ENCODE measurements at places on chromosomes 1 and 21.

DNA sequence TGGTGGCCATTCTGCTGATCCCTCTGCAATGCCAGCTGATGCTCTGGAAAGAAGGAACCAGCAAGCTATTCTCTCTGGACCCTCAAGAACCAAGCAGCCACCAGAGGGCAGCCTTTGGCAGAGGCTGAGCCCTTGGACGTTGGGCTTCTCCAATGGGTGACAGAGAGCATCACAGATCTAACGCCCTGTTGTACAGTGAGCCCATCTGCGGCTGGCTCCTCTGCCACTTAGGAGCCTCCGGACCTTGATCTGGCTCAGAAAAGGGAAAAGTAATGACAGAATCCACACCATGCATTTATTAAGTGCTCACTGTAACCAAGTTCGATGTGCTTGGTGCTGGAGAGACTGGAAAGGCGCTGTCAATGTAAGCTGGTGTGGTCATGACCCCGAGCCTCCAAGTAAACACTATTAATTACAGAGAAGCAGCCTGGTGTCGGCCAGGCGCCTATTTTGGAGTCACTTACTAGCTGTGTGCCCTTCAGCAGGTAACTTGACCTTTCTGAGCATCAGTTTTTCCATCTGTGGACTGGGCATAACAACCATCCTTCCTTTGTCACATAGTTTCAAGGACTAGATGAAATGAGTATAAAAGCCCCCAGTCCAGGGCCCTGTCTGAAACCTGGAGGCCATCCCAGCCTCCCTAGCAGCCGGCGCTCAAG lies 34.9 kb downstream of the ECE1 start:
- DNase-seq = peak; percentile 88

DNA sequence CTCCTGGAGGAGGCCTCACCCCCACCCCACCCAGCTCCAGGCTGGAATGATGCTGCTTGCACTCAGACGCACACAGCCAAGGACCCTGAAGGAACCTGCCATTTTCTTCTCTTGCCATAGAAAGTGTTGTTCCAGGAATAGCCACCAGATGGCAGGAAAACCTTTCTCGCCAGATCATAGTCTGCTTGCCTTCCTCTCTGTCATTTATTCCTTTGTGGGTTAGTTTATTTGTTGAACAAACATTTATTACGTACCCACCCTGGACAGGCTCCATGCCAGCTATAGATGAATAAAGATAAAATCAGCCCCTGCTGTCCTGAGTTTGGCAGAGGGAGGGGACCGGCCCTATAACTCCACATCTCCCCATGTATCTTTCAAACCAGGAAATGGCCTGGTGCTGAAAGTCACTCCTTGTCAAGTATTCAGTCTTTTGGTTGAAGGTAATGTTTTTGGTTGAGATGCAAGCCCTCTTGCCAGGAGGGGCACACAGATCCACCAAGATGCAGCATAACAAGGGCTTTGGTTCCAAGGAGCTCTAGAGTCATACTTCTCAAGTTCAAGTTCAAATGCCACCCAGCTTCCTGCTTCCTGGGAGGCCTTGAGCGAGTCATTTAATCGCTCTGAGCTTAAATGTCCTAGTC lies 7.0 kb upstream of the KCNC4 start:
- peak; percentile 77 for DNase-seq

DNA sequence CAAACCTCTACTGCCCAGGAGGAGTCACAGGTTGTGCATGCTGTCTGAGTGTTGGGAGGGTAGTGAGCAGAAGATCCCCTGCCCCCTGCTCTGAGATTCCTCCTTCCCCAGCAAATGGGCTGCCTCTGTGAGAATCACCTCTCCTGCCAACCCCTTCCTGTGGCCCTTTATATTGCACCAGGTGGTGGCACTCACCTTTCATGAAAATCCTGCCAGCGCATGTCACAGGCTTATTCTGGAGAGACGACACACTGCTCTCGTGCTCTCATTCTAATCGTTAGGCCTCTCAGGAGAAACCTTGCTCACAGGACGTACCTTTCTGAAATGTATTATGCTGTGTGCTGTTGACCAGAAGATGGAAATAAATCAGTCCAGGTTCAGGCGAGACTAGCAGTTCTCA lies 113.7 kb downstream of the RGL1 start:
- no peak for DNase-seq

DNA sequence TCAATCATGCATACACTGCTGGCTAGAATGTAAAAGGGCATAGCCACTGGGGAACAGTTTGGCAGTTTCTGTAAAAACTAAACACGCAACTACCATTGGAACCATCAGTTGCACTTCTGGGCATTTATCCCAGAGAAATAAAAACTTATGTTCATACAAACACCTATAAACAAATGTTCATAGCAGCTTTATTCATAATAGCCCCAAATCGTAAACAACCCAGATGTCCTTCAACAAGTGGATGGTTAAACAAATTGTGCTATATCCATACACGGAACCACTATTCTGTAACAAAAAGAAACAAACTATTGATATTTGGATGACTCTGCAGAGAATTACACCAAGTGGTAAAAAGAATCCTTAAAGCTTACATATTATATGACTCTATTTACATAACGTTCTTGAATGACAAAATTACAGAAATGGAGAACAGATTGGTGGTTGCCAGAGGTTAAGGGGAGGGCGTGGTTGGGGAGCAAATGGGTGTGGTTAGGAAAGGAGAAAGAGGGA lies 22.8 kb downstream of the LACTBL1 start:
- no peak for DNase-seq

DNA sequence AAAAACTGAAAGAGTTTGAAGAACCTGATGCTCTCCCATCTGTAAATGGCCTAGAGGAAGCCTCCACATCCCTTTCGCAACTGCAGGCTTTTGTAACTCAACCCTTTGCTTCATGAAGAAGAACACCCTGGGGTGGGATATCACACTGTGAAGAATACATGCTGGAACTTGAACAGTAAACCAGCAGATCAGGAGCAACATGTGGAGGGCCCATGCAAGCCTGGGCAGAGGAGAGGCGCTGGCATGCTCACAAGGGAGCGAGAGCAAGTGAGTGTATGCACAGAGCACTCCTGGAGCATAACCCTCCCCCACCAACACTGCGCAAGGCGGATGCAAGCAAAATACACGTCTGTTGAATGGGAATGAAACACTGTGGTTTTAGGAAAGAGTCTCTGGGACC lies 24.6 kb upstream of the SPAG17 start:
- no peak for DNase-seq

DNA sequence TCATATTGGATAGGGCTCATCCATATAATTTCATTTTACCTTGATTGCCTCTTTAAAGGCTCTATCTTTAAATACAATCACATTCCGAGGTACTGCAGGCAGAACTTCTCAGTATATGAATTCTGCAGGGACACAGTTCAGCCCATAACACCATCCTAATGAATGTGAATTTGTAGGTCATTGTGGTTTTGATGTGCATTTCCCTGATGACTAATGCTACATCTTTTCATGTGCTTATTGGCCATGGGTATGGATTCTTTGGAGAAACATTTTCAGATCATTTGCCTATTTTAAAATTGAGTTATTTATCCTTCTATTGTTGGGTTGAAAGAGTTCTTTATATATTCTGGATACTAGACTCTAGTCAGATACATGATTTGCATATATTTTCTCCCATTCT lies 9.6 kb upstream of the RPS6KC1 start:
- DNase-seq = peak; percentile 44

- DNase-seq = peak; percentile 90
Observed at GRCh38 chr1:235417086-235417697, 50.0 kb downstream of the TBCE start.

GRCh38 chr1:67684526-67685066 lies 405 bp upstream of the GADD45A start:
- DNase-seq = no peak

- no peak for DNase-seq
Observed at GRCh38 chr1:28037946-28038345, 50.5 kb downstream of the EYA3 start.

DNA sequence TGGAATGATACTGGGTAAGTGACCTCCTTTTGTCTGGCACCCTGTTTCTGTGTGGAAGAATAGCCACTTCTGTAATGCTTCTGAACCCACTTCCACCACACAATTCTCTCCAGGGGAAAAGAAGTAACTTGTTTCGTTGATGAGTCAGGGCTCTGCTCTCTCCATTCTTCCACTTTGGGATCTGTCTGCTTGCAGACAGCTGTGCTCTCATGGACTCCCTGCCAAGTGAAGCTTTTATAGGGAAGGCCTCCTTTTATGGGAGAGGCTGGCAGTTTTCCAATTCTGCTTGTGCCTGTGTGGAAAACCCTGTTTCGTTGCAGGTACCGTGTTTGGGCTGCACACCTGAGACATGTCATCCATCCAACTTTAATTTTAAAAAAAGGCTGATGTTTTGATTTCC lies 130.7 kb downstream of the GIPC2 start:
- DNase-seq = peak; percentile 85

GRCh38 chr1:151994956-151995355 lies 1.3 kb upstream of the S100A10 start:
- peak; percentile 99 for DNase-seq

DNA sequence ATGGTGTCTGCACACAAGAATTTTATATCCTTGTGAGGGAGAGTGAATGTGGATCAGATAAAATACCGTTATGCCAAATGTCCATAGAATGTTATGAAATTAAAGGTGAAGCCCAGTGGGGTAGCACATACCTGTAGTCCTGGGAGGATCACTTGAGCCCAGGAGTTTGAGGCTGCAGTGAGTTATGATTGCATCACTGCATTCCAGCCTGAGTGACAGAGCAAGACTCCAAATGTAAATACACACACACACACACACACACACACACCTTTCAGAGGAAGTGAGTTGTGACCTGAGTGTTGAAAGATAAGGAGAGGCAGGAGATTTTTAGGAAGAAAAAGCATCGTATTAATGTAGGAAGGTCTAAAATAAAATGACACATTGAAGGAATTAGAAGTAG lies 28.1 kb upstream of the ZYG11A start:
- peak; percentile 25 for DNase-seq

GRCh38 chr21:35905096-35905962 lies 155.0 kb downstream of the SETD4 start:
- peak; percentile 34 for DNase-seq

DNA sequence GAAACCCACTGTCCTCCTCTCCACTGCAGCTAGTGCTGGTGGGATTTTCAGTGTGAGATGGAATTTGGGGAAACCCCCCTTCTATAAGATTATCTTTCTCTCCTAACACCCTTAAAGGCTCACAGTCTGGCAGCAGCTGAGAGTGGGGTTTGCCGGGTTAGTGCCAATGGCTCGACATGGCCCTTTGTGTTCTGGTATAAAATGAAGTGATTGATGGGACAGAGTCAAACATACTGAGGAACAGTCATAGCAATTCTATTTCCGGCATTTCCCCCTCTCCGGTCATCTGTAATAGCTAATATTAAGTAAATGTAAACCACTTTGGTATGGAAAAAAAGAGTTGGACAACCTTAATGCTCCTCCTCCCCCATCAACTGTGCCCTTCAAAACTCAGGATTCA lies 37.6 kb downstream of the TFF3 start:
- no peak for DNase-seq

GRCh38 chr1:61612602-61613001 lies 112.3 kb downstream of the TM2D1 start:
- DNase-seq = no peak

DNA sequence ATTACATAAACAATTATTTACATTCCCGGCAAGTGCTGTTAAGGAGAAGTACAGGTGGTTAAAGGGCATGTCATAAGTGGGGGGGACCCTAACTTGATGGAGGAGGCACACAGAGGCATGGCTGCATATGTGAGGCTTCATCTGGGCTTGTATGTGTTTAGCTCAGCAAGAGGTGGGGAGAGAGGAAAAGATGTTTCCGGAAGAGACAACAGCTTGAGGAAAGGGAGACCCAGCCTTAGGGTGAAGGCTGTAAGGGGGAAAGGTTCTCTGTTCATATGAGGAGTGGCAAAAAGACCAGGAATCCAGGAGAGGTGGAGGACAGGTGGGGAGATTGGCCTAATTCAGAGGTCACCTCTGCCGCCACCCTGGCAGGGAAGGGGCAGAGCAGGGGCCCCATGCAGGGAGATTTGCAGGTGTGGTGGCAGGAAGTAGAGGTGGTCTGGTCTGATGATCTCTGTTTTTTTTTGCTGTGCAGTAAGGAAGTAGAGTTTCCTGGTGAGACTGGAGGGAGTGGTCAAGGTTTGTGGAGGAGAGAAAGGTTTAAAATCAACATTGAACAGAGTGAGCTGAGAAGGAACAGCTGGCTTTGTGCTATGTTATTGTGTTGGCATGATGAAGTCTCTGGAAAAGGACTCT lies 9.0 kb downstream of the TRAF5 start:
- no peak for DNase-seq

DNA sequence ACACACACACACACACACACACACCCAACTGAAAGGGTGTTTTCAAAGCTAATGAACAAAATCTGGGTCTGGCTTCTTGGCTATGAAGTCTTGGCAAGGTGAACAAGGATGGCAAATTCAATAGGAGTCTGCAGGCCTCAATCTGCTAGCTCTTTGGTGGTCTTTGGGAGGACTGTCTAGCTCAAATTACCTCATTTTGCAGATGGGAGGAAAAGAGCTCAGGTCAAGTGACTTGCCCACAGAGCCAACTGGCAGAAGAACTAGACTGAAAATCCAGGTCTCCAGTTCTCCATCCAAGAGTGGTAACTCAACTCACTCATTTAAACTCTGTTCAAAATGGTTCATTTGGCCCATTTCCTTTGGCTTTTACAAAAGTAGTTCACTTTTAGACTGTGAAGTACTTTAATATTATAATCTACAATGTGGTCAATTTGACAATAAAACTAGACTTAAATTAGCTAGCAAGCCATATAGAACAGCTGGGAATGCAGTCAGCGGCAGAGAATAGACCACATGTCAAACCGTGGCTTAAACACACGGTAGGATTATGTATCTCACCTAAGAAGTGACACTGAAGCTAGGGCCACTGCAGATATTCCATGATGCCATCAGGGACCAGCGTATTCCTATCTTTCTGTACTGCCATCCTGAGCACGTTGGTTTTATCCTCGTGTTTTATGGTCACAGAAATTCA lies 112.9 kb downstream of the APP start:
- DNase-seq = no peak

GRCh38 chr21:45939521-45940045 lies 42.0 kb upstream of the COL6A1 start:
- no peak for DNase-seq

DNA sequence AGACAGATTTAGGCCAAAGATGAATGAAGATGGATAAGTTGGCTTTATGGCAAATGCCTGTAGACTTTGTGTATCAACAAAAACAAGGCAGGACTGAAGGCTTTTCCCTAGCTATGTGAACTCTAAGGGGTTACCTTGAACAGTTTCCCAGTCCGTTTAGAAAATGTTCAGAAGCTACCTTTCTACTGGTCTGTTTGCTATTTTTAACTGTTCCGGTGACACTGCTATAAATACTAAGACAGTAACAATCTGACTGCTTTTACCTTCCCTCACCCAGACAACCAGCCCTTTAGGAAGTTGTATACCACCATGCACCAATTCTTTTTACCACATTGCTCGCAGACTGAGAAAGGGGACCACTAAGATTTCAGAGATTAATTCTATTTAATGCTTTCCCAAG lies 102.2 kb downstream of the PHTF1 start:
- DNase-seq = no peak

- no peak for DNase-seq
Observed at GRCh38 chr1:213266983-213267772, 216.1 kb downstream of the RPS6KC1 start.

Data from cardiac fibroblast (primary cell).